Posterior vena cava (tissue), 2 donors: ENCODE measurements at places on chromosomes 7 and 10. TPM values are rescaled to one million over a fixed set of nuclear protein-coding genes. Genes with fewer than 3 reads are reported as not detected.

C10orf62 gene
- total RNA-seq = 0.19 TPM

SRI gene
- total RNA-seq = 103 TPM

VPS37D gene
- total RNA-seq = 1.2 TPM

KCND2 gene
- total RNA-seq = 3.5 TPM

MNX1 gene
- total RNA-seq = not detected

LIPF gene
- total RNA-seq = not detected

INSYN2A gene
- 0.14 TPM for total RNA-seq

LIPJ gene
- total RNA-seq = 0.14 TPM

SAMD9 gene
- total RNA-seq = 10.3 TPM

IFIT1B gene
- total RNA-seq = 0.14 TPM

AVL9 gene
- total RNA-seq = 28.8 TPM

ARMC10 gene
- total RNA-seq = 36.2 TPM
